ENCODE measurements at places on chromosomes 7 and 10. TPM values are rescaled to one million over a fixed set of nuclear protein-coding genes. Genes with fewer than 3 reads are reported as not detected.

DNA sequence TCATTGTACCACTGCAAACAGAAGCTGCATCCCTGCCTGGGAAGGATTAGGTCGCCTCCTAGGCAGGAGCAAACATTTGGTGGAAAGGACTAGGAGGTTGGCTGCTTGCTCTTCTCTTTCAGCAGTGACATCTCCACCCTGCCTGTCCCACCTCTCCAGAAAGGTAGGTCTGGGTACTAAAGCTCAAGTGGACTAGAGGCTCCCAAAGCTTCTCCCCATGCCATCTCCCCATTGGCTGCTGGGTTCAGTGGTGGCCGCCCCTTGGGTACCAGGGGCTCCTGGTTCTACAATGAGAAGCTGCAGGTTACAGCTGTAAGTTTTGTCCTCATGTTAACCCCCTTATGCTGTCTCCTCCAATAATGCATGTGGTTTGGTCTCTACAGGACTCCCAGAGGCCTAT lies 180.7 kb upstream of the MKI67 start:
- DNase-seq, result no peak

DNA sequence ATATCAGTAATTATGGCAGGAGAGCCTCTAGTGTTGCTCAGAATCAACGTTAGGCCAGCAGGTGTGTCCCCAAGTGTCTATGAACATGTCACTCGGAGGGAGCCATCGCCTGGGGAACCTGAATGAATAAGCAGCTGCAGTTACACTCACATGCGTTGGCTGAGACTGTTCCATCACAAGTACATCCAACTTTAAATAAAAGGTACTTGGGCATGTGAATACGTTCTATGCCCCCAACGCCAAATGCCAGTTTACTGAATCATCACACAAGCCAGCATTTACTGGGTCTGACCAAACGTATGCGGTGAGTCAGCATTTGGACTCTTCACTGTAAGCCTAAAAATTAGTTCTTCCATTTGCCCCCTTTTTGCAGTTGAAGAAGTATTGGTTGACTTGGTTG lies 207.6 kb upstream of the PLXNA4 start:
- no peak for DNase-seq

DNA sequence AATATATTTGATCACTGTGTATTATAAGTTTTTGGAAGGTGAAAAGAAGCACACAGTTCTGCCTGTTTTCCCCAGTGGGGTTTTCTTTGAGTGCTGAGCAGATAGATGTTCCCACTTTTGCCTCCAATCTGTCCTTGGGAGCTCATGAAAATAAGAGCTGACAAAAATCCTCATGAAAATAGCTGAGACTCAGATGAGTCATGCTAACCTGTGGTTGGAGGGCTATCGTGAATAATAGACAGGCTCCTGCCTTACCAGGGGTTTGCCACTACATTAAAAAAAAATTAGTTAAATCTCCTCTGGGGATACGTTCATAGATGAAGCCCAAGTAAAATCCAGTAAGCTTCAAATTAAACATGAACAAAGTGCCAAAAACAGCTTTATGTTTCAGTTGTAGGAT lies 10.9 kb upstream of the AOAH start:
- no peak for DNase-seq

DNA sequence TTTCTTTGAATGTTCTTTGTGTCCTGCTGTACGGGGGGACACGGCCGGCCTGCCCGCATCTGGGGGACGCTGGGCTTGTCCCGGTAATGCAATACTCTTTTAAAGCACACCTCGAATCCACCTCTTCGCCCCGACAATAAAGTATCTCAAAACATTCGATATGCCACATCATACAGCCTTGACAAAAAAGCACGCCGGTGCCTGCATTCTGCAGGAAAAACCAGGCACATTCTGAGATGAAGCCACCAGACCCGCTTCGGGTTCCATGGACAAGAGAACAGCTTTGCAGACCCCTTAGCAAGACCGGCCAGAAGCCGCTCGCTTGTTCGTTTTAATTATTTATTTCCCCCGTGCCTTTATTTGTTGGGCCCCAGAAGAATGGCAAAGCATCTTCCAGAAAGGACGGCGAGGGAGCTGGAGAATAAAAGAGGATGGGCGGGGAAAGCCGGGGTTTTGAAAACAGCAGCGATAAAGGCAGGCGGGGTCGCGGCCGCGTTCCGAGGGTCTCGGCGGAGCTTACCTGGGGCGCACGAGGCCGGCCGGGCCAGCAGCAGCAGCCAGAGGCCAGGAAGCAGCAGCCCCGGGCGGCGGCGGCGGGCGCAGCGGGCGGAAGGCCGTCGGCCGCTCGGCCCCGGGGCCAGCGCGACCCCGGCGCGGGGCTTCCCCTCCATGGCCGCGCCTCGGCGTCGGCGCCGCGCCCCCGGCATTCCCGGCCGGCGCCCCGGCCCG lies 462 bp downstream of the KIAA1549 start:
- DNase-seq, result no peak

GRCh38 chr10:3222068-3222467 lies 49.5 kb upstream of the PITRM1 start:
- no peak for DNase-seq

GRCh38 chr10:128326851-128327250 lies 200.6 kb upstream of the MKI67 start:
- DNase-seq, result no peak

- no peak for DNase-seq
Measured at GRCh38 chr7:28473571-28474281, 61.4 kb downstream of the CREB5 start.

- DNase-seq, result no peak
Measured at GRCh38 chr10:59847326-59847725, 59.0 kb downstream of the CCDC6 start.

DNA sequence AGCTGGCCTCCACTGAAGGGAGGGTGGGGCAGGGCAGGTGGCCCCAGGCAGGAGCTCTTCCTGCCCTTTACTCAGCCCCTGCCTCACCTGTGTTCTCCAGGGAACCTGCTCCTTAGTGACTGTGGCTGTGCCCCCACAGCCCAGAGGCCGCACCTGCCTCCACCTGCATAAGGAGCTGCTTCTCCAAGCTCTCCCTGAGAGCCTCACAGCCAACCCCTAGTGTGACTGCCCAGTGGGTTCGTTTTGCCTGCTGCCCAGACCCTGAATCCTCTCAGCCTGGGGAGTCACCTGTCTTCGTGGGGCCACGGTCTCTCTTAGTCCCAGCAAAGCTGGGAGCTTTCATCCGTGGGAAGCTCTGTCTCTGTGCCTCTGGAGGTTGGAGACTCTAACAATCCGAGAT lies 94.4 kb downstream of the GLRX3 start:
- DNase-seq, result no peak

DNA sequence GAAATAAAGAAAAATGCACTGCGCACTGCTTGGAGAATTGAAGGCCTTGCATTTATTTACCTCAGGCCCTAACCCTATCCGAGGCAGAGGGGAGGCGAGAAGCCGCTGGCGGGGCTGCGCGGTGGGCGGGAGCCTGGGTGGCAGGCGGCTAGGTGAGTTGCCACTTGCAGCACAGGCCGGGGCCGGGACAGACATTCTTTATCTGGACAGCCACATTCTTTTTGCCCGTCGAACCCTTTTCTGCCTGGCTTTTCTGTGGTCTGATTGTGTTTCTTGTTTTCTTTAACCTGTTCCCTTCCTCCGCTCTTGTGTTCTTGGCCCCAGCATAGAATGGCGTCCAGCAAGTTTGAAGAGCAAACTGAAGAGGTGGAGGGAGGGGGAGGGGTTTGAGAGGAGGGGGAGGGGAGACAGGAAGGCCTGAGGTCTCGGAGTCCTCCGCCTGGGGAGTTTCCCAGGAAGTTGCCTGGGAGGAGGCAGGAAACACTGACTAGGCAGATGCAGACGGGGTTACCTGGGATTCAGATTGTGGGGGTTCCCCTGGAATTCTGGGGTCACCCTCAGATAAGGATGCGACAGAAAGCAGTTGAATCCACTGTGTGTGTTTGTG lies 5.1 kb downstream of the SHH start:
- DNase-seq, result no peak

- no peak for DNase-seq
Measured at GRCh38 chr10:103854265-103854685, 1.1 kb downstream of the SH3PXD2A start.

GRCh38 chr7:4151926-4152549 lies 530.1 kb upstream of the FOXK1 start:
- DNase-seq, result no peak

DNA sequence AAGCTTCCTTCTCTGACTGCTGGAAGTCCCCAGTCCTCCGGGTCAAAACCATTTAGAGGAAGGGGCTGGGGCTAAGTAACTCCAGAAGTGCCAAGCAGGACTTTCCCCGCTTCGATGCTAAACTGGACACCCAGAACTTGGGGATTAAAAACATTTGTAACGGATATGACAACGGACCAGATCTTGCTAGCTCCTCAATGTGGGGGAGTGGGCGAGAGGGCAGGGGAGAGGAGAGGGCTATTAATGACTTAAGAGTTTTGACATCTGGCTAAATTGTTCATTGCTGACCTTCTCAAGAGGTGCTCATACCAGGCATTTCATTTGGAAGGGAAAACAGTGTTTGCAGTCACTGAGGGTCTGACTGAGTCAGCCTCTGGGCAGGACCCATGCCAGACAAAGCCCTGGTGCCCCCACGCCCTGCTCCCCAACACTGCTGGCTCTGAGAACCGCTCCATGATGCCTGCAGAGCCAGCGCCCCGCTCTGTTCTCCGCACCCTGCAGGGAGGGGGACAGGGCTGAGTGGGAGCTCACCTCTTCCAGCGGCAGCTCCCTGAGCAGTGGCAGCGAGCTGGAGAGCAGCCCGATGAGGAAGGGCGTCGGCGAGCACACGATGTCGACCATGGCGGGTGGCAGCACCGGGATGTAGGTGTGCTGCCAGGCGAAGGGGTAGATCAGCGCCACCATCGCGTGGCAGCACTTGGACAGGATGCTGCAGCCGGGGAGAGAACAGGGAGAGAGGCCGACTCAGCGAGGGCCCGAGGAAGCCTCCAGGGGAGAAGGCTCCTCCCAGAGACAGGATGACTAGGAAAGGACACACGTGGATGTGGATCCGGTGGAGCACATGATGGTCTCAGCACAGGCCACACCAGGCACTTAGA lies 47.7 kb upstream of the MKRN1 start:
- DNase-seq, result no peak

DNA sequence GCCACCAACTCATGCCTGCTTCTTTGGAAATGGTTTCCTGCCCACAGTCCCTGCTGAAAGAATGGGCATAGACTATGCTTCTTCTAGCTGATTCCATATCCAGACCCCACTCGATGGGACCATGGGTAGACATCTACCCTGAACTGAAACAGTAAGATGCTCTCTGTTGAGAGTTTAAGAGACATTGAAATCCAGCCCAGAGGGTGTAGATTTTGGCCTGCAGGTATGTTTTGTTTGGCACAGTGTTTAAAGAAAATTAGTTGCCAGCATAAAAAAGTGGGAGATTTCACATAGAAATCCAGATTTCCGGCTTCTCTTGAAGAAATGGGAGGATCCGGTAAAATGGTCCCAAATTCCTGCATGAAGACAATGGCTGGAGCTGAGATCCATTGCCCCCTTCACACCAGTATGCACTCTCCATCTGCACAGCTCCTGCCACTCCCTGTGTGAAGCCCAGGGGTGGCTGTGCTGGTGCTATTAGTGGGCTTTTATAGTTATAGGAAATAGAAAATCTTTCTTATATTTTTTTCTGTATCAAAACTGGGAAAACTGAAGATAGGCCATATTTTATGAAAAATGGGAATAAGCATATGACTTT lies 218.1 kb downstream of the PTEN start:
- no peak for DNase-seq

DNA sequence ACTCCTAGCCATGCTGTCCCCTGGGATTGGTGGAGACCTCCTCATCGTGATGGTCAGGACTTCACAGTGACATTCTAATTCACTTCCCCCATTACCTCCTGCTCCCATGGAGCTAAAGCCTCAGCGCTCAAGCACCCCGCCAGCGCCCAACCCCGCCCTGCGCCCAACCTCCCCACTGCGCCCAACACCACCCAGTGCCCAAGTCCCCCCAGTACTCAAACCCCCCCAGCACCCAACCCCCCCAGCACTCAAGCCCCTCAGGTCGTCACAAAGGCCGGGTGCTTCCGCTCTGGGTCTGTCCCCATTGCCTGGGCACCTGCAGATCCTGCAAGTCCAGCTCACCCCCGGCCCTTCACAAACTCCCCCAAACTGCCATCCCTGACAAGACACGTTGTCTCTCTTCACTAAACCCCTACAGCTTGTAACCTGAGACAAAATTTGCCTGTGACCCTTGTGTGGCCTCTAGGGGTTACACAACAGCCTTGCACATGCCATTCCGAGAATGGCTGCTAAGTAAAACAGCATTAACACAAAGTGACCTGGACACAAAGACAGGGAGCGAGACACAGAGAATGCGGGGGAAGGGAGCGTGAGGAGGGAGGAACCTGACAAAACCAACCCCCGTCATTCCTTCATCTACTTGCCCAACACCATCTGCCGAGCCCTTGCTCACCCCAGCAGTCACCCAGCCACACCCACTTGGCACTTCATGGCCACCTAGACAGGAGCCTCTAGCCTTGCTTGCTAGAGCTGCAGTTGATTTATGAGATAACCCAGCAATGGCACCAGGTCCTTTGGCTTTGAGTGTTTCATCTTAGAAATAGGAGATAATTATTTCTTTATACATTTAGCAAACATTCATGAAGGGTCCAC lies 107.8 kb downstream of the ADARB2 start:
- no peak for DNase-seq

DNA sequence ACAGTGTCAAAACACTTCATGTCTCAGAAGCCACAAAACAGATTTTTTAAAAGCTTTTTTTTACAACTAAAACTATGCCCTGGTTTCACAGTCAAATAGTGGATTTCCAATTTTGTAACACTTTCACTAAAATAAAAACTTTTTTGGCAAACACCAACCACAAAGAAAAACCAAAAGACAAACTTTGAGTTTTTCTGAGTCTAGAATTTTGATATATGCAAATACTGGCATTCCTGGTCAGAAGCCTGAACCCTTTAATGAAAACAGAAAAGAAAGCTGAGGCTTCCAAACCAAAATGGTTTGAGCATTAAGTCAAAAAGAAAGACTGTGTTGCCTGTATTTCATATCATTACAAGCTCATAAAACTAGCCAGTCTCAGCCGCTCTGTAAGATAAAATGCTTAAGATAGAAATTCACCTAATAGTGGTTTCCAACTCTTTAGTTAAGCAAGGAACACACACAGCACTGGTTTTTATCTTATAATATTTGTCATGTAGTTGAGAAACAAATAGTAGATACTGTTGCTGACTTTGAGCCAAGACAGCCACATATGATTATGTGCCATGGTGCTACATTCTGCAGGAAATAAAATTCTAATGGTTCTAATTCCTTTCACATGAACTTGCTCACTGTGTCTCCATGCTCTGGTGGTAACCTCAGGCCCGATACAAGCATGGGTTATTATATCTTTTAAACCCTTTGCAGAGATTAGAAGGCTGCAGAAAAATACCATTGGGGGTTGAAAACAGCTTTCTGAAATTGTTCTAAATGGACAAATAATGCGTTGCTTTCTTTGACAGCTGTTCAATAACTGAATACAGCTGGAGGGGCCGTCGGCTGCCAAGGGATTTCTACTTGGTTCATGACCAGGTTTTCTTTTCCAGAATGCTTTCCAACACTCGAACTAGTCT lies 49.4 kb downstream of the FAM171A1 start:
- no peak for DNase-seq

GRCh38 chr10:114281461-114281860 lies 42.4 kb downstream of the VWA2 start:
- DNase-seq, result no peak

Gene CCDC71L
- 91.9 TPM for total RNA-seq

Gene ANKRD61
- total RNA-seq, result 0.31 TPM

Gene ZNF518A
- total RNA-seq, result 56.0 TPM

Gene GHRHR
- total RNA-seq, result not detected

Gene WIPF3
- total RNA-seq, result 5.6 TPM

Gene DLX6
- total RNA-seq, result 0.62 TPM

Gene CTNNA3
- 1.7 TPM for total RNA-seq
